GM23248 (cell line): ENCODE measurements at places on chromosomes 16 and 17.

DNA sequence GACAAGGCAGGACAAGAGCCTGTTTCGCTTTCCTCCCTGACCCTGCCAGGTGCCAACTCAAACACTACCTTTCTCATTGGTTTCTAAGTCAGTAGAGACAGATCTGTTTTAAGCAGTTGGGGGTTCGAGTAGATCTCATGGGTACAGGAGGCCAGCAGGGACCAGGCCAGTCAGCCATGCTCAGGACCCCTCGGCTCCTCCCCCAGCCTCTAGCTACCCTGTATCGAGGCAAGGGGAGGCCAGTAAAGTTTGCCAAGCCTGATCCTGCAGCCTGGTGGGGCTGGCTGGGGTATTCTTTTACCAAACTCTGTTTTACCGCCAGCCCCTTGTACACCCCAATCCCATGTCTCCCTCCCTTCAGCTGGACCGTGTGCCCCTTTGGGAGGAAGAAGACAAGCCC, 26.6 kb downstream of the OR1D5 start:
- no peak for DNase-seq

DNA sequence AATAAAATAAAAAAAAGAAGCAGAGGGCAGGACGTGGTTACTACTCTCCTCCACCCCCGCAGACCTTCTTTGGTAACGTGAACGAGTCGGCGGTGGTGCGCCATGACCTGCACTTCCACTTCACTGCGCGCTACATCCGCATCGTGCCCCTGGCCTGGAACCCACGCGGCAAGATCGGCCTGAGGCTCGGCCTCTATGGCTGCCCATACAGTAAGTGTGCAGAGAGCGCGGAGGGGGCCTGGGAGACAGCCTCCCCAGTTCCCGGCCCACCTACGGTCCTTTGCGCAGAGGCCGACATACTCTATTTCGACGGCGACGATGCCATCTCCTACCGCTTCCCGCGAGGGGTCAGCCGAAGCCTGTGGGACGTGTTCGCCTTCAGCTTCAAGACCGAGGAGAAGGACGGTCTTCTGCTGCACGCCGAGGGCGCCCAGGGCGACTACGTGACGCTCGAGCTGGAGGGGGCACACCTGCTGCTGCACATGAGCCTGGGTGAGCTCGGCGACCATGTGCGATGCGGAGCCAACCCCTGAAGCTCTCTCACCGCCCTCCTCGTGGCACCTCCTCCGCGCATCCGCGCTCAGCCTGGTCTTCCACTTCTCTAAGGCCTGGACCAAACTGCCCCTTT, 2.7 kb downstream of the CNTNAP1 start:
- DNase-seq: no peak

DNA sequence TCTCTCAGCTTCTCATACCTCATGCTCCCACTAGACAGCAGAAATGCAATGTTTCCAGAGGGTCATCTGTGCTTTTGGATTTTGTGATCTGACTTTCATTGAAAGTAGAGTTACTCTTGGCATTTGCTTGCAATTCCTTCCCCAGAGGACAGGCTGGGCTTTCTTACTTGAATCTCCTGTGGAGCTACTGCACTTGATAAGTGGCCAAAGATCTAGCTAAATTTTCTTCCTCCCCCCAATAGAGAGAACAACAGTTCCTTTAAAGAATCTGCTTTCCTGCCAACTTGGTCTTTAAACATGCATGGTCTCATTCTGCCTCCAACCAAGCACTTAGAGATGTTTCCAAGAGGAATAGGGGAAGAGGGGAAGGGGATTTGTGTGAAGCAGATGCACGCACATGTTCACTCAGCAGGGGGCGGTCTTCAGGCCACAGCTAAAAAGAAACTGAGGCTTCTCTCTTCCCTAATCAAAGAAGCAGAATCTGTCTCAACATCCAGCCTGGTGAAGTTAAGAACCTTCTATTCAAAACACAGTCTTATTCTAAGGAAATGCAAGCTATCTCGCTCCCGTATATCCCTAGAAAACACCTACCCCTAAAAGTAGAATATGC, 229.6 kb downstream of the ZFHX3 start:
- no peak for DNase-seq

- DNase-seq: peak; percentile 97
Measured at GRCh38 chr17:12020642-12021622, at the start of gene MAP2K4. Gene MAP2K4, plus strand, starts transcription at chr17:12020877. Its CDS starts 10 bp downstream, at chr17:12020887.

GRCh38 chr17:77566151-77566550, 392.4 kb upstream of the TNRC6C start:
- no peak for DNase-seq

DNA sequence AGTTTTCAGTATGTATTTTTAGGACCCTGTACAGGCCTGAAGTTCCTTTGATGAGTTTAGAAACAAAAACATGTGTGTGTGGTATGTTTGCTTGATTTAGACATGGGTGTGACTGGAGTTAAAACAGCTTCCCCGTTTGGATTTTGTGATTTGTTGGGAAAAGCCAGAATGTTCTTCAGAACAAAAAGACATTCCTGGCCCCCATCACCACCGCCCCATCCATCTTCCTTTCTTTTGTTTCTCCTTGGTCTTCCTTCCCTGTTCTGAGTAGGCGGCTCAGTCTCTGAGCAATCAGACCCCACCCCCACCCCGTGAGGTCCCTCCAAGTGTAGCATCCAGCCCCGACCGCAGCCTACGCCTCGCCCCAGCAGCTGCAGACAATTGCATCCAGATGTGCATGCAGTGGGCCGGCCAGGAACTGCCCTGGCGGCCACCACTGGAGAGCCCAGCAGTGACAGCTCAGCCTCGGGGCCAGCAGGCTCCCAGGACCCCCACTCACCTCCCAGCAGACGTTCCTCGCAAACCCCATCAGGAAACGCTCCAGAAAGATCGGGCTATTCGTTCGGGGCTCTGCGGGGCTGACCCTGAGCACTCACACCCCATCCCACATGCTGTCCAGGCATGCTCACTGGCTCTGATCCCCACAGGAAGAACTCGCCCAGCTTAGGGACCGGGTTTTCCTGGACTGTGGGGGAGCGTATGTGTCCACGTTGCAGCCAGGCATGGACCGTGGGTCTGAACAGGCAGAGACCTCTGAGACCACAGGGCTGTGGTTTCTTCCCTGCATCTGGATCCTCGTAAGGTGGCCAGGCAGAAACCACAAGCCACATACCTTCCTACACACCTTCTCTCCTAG, 99.8 kb upstream of the CDH5 start:
- peak; percentile 96 for DNase-seq

DNA sequence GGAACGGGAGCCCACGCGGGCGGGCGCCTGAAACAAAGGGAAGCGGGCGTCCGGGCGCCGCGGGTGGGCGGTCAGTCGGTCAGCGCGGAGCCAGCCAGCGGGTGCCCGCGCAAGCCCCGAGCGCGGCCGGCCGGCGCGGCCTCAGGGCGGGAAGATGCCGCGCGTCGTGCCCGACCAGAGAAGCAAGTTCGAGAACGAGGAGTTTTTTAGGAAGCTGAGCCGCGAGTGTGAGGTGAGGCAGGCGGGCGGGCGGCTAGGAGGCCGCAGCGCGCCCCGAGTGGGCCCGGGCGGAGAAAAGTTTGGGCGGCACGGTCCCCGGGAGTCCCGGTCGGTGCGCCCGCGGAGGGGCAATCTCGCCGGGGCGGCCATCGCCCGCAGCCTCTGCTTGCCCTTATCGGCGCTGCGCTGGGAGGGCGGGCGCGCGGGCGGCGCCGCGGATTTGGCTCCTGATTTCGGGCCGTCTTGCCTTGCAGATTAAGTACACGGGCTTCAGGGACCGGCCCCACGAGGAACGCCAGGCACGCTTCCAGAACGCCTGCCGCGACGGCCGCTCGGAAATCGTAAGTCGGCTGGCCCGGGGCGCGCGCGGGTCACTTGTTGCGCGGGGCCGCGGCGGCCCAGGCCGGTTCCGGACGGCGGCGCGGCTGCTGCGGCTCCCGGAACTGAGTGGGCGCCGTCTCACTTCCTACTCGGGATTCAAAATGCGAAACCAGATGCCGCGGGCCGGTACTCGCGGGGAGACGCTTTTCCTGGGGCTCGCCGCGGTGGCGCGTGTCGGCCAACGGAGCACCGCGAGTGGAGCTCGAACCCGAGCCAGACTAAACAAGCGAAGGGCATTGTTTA, 526 bp downstream of the CBFB start:
- peak; percentile 89 for DNase-seq

- DNase-seq: no peak
Measured at GRCh38 chr17:48173191-48173984, 65.8 kb downstream of the SNX11 start.

DNA sequence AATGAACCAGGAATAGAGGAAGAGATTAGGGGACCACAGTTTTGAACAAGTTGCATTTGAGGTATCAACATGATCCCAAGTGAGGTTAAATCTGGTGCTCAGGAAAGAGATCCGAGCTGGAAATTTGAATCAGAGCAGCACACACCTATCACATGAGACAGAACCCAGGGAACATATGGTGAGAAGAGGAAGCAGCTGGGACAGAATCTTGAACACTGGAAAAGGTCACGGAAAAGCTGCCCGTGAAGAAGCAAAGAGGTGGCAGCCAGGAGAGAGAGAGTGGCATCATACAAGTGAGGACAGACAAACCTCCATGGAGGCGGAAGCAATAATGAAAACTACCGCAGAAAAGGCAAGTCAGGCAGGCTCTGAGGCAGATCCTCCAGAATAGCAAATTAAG, 36.1 kb downstream of the USP31 start:
- no peak for DNase-seq

GRCh38 chr17:71361656-71362450, 759.0 kb upstream of the SOX9 start:
- peak; percentile 67 for DNase-seq

- no peak for DNase-seq
Measured at GRCh38 chr16:851871-852270, 51.3 kb upstream of the GNG13 start.

GRCh38 chr16:56269811-56270684, 78.8 kb downstream of the GNAO1 start:
- DNase-seq: peak; percentile 67

DNA sequence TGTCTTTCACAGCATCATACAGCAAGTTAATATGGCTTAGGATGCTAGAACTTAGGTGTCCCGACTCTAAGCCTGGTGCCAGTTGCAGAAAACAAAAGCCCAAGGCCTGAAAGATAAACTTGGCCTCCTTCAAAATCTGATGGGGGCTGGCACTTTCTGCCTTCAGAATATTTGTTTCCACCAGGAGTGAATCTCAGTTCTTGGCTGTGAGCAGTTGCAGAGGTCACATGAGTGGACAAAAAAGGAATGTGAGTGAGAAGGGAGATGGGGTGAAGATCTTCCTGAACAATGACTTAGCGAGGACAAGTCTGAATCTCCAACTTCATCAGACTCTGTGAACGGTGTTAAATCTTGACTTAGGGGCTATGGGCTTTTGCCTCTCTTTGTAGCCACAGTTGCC, 46.6 kb downstream of the HOXB1 start:
- DNase-seq: peak; percentile 76

DNA sequence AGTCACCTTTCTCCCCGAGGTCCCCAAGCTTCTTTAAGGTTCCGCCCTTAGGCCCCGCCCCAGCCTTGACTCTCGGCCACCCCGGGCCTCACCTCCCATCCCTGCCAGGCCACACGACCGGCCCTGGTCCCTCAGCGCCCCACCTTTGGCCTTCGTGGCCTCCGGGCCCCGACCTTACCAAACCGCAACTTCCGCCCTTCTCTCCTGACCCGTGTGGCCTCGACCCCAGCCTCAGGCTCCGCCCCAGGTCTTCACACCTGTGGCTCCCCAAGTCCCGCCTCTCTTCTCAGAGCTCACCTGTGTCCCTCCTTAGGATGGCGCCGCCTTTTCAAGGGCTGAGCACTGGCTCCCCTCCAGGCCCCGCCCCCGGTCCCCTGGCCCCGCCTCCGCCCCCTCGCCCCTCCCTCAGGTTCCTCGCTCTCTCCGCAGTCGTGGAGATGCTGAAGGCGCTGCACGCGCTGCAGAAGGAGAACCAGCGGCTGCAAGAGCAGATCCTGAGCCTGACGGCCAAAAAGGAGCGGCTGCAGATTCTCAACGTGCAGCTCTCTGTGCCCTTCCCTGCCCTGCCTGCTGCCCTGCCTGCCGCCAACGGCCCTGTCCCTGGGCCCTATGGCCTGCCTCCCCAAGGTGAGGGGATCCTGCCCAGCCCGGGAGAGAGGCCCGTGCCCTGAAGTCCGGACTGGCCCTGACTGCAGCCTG, 10.0 kb upstream of the CISD3 start:
- DNase-seq: no peak

GRCh38 chr17:17846645-17847044, 9.9 kb upstream of the SREBF1 start:
- DNase-seq: no peak

DNA sequence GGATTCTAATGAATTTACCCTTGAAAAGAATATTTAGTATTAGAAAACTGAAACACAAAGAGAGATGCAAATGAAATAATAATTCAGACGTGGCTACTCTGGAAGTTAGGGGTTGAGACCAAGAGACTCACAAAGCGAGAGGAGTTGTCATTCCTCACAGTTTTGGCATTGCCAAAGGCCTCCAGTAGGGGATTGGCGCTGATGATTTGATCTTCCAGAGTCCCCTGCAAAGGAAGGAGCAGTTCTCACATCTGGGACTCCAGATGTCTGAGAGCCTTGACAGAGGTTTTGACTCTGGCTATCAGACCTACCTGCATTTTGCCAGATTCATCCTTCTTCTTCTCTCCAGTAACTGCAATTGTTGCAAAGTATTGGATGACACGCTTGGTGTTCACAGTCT, 6.6 kb downstream of the MYH8 start:
- no peak for DNase-seq

GRCh38 chr17:9645851-9646545, 681 bp downstream of the USP43 start:
- DNase-seq: peak; percentile 20

GRCh38 chr17:60864708-60865005, 187.0 kb downstream of the BCAS3 start:
- no peak for DNase-seq

DNA sequence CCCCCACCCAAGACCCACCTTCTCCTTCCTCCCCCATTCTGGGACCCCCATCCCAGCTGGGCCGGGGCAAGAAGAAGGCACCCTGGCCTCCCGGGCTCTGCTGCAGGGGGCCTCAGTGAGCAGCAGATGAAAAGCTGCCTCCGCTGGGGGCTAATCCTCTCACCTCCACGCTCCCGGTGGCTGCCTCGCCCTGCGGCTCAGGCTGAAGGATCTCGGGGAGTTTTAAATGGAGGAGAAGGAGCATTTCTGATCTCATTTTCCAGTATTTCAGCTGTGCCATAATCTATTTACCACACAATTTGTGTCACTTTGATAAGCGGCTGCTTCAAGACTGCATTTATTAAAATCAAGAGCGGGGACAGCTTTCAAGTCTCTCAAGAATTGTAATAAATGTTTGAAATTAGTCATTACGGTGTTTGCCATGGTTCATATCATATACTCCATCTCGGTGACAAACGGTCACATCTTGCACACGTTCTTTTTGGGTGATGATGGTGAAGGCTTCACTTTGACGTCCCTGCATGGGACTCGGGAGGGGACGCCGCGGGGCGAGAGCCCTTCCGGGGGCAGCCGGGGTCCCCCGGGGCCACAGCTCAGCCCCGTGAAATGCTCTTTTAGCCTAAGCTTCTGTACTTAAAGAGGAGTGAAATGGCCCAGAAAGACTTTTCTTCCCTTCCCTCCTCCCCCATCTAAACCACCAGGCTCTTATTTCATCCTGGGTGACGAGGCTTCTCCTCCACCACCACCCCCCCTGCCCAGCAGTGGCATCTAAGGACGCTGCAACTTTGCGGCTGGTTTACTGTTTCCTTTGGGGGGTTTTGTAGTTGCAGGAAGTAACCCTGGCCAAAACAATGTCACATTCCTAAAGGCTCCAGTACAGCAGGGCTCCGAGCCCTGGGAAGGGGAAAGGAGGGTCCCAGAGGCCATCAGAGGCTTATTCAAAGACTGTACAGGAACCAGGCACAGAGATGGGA, 313.1 kb upstream of the TNRC6C start:
- DNase-seq: no peak
